ENCODE measurements at places on chromosomes 7 and 10.

GRCh38 chr10:21401196-21401595, 124.3 kb downstream of the SKIDA1 start:
- no peak for DNase-seq

- no peak for DNase-seq
Measured at GRCh38 chr7:71753956-71754664, 622.2 kb downstream of the GALNT17 start.

- DNase-seq = no peak
Measured at GRCh38 chr10:110845756-110846620, 25.7 kb upstream of the PDCD4 start.

GRCh38 chr10:122323941-122324675, 50.4 kb upstream of the PLEKHA1 start:
- no peak for DNase-seq

DNA sequence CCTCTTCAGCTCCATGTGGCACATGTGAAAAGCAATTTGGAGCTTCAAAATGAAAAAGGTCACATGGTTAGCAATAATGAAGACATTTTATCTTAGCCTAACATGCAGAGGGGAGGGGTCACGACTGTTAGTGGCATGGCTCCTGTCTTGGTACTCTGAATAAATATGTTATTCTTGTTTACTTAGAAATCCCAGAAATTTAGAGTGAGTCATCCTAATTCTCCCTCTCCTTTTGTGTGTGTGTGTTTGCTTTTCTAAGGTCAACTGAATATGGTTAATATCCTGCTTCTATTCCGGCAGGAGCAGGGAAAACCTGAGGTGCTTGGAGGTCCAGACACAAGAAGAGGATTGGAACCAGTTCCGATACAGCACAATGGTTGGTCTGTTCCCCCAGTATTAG, 17.6 kb downstream of the BCCIP start:
- DNase-seq = no peak

DNA sequence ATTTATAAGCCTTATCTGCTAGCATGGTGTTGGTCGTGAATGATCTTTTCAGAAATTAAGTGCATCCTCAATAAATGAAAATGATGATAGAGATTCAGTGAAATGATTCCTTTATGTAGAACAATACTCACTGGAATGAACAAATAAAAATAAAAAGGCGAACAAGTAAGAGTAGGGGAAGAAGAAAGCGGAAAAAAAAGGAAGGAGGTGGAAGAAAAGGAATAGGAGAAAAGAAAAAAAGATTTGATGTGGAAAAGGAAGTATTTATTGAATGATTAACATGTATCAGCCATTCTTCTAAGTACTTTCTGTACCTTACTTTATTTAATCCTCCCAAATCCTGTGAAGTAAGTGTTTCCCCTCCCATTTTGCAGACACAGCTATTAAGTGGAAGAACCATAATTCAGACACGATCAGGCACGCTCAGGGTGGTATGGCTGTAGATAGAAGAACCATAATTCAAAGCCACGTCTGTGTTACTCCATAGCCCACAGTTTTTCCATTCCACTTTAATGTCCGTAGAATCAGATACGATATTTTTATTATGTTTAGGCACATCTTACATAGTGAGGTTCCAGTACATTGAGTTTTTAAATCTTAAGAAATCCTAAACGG, 156.2 kb upstream of the LAMB4 start:
- DNase-seq = no peak

GRCh38 chr10:110151467-110151866, 55.9 kb upstream of the MXI1 start:
- no peak for DNase-seq

- DNase-seq = no peak
Measured at GRCh38 chr10:106652279-106652678, 512.2 kb downstream of the SORCS1 start.

DNA sequence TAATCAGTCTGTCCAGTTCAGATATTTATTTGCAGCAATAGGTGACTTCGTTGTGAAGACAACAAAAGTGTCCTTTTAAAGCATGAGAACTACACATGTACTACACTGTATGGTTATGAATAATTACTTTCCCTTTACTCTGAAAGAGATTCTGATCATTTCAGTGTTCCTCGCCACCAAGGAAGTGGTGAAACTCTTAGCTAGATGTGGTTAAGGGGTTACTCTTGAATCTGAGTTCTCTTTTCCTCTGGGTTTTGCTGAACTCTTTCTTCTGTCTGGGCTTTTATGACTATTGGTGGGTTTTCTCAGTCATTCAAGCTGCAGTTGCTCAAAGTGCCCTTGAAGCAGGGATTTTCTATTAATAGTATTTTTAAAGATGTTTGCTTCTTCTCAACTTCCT, 127.9 kb upstream of the SEM1 start:
- no peak for DNase-seq

GRCh38 chr7:129089521-129090212, 34.8 kb upstream of the TNPO3 start:
- DNase-seq = no peak
